ENCODE measurements at places on chromosomes 1 and 21.

DNA sequence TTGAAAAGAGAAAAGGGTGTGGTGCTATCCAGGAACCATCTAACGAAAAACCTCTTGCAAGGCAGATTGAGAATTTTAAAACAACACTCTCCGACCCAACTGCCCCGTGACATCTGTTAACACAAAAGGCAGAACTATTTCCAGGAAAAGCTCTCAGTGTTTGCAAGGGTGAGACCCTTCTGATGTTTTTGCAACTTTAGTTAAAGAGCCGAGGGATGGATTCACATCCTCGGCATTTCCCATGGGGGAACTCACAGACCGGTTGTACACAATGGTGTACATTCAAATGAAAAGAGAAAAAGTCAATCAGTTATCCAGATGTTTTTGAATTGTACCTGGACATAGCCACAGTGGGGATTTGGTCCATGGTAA, 120.0 kb downstream of the NGF start:
- no peak for DNase-seq

DNA sequence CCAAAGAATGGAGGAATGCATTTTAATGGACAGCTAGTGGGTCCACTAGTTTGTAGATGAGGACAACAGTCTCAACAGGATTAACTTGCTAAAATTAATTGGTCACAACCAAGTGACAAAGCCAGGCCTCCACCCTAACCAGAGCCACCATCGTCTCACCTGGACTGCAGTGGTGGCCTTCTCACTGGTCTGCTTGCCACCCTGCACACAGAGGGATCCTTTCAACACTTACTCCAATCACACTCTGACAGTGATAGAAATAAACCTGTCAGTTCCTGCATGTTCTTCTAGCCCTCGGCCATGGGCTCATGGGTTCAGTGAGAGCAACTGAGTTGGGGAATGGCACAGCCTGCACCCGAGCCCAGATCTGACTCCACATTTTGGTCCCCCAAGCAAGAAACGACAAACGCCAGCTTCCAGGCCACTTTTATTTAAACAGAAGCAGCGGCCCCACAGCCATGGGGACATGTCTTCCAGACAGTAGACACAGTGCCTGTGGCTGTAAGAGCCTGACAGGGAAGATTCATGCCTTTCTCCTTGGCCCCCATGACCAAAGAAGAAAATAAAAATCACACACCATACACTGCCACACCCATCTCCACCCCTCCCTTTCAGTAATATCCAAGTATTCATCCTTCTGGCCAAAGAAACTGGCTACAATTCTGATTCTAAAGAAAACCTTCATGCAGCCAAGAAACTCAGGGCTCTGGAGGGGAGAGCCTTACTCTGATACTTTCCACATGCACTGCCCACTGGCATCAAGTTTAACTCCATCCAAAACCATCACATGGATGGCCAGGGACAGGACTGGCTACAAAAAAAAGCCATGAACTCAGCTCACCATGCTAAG, 37.6 kb downstream of the DHCR24 start:
- no peak for DNase-seq

DNA sequence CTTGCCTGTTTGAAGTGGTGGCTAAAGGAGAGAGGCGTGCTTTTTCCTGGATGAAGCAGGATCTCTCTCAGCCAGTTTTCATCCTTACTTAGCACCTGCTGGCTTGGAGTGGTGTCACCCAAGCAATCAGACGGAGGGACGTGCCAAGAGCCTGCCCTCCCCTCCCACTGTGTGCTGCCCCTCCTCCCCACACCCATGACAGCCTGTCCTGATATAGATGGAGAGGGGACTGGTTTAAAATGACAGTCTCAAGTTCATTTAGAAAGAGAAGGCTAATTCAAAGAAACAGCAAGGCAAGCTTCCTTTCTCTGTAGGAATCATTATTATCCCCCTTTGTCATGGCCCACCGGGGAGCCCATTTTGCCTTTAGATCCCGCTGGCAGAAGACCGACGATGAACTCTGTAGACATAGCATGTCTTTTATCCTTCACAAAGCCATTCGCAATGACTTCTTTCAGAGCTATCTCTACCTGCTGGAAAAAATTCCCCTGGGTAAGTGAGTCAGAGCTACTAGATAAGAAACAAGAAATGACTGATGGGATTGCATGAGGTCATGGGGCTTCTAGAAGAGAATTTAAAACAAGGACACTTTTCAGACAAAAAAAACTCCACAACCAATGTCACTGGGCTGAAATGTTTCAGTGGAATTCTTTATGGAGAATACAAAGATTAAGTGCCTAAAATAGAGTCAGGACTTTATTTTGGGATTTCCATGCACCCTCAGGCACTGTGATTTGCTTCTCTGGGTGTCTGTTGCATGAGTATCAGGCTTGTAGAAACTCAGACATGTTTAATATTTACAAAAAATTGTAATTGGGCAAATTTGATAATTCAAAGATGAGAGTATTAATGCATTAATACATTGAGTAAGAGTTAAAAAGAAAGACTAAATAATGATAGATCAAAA, at the start of gene NTMT2:
NTMT2 (plus strand) TSS at position 190 of the 907 bp plus-strand sequence; CDS start at position 339, 149 bp downstream.
- DNase-seq: no peak

DNA sequence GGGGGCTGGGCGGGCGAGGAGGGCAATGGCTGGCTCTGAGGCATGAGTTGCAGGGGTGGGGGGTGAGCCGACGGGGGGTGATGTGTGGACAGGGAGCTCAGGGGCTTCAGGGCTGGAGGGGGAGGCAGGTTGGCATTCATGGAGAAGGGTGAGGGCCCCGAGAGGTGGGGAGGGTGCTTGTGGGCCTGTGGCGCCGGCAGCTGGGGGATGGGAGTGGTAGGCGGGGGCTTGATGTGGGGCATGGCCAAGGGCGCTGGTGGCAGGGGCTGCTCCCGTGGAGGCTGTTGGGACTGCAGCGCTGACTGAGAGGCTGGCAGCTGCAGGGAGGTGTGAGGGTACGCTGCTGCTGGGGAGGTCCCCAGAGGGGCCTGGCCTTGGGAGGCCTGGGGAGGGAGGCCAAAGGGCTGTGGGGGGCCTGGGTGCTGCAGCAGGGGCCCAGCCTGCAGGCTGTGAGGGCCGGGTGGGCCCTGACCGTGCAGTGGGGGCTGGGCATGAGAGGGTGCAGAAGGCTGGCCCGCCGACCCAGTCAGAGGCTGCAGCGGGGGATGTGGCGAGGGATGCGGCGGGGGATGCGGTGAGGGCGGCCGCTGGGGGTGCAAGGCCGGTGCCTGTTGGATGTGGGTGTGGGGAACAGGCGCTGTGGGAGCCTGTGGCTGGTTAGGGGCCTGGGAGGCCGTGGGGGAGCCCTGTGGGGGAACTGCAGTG, 42.7 kb downstream of the SLC45A1 start:
- DNase-seq: no peak

- DNase-seq: peak; percentile 61
Observed at GRCh38 chr1:21963477-21964217, 13.2 kb upstream of the CELA3B start.

DNA sequence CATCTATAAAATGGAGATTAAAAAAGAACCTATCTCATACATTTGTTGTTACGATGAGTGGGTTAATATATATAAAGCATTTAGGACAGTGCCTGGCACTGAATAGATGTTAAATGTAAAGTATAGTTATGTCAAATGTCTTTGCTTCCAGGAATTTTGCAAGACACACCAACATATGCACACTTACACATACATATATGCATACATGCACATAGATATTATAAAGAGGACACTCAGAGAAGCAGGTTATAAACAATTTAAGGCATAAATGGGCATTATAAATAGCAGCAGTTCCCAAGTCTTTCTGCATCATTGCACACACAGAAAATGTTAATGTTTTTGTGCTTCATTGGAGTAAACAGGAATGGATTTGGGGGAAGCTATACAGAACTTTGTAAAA, 13.3 kb downstream of the CYP4X1 start:
- DNase-seq: no peak

DNA sequence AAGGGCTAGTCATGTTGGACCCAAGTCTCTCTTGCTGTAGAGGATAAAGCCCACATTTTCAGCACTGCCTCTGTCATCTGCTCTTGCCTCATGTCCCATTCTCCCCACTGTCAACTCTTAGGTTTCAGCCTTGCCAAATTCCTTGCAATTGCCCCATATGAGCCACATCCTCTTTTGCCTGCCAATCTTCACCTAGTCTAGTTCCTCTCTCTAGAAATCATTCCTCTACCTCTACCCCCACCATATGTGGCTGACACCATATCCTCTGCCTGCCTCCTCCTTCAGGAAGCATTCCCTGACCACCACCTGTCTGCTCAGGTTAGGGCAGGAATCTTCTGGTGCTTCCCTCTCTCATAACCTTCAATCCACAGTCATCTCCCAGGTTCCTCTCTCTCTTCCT, 38.2 kb downstream of the SLC9A1 start:
- DNase-seq: no peak

DNA sequence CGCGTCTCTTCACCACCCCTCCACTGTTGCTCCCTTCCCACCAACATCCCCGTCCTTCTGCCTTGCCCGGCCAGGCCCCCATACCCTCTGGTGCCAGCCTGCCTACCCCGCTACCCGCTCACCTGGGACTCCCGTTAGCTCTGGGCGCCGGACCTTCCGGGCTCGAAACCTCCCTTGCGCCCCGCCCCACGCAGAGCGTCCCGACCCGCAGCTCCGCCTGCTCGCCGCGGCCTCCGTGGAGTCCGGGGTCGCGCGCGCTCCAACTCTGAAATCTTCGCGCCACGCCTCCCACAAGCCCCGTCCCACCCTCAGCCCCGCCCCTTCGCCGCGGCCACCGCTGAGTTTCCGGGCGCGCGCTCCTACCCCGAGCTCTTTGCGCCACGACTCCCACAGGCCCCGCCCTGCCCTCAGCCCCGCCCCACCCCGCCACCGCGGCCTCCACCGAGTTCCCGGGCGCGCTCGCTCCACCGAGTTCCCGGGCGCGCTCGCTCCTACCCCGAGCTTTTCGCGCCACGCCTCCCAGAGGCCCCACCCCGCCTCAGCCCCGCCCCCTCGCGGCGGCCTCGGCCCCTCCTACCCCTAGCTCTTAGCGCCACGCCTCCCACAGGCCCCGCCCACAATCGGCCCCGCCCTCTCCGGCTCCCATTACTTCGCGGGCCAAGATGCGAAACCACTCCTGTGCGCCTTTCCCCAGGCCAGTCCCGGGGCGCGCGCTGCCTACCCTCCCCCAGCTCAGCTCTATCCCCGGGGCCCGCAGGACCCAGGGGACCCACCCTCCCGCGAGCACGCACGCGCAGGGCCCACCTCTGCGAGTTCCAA, at the start of gene IFT25:
IFT25 (minus strand) TSS at position 267 of the 819 bp plus-strand sequence. CDS start 5,617 bp downstream, outside the sequence.
- peak; percentile 98 for DNase-seq

DNA sequence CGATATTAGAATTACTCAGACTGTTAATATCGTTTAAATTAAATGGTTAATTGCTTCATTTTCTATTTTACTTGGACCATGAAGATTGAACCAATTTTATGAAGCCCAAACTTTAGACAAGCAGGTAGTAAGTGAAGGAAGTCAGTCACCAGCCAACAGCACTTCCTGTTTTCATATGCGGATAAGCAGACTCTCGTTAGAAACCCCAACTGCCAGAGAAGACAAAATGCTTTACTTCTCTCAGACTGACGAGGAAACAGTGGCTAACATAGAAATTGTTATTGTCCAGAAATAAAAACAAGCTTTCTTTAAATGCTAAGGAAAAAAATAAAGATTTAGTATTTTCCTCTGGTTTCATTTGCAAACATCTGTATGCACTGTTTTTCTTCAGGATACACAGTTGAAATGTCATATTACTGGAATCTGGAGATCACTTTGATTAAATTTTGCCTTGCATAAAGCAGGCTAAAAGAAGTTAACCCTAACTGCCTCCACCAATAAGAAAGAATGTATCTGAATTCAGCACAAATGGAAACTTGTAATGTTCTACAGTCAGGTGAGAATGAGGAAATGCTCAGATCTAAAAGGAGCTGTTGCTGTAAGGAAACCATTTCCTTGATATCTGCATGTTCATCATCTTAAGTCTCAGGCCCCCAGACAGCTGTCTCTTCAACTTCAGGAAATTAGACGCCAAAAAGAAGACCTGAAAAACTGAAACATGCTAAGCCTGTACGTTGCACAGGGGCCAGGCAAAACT, 129.8 kb upstream of the SAMSN1 start:
- no peak for DNase-seq

- DNase-seq: no peak
Observed at GRCh38 chr1:214466403-214467077, 84.9 kb downstream of the PTPN14 start.

DNA sequence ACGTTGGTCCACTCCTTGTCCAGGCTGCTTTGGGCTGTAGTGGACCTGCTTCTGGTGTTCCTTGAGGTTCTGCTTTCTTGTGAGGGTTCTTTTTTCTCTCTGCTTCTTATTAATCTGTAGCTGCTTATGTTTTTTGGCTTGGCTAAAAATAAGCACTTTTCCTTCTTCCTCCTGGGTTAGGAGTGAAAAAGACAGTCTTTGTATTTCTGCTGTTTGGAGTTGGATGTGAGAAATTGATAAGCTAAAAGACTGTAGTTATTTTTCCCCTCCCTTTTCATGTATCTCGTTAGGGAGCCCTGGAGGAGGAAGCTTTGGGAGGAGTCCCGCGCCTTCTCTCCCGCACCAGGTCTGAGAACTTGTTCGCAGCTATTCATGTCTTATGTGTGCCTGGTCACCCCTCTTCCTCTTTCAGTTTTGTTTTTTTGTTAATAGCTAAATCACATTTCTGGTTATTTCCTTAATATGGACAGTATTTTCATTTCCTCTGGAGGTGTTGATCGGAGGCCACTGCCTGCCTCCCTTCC, 79.0 kb downstream of the GALNT2 start:
- no peak for DNase-seq

- DNase-seq: no peak
Observed at GRCh38 chr1:66226985-66227384, 307.0 kb upstream of the SGIP1 start.

DNA sequence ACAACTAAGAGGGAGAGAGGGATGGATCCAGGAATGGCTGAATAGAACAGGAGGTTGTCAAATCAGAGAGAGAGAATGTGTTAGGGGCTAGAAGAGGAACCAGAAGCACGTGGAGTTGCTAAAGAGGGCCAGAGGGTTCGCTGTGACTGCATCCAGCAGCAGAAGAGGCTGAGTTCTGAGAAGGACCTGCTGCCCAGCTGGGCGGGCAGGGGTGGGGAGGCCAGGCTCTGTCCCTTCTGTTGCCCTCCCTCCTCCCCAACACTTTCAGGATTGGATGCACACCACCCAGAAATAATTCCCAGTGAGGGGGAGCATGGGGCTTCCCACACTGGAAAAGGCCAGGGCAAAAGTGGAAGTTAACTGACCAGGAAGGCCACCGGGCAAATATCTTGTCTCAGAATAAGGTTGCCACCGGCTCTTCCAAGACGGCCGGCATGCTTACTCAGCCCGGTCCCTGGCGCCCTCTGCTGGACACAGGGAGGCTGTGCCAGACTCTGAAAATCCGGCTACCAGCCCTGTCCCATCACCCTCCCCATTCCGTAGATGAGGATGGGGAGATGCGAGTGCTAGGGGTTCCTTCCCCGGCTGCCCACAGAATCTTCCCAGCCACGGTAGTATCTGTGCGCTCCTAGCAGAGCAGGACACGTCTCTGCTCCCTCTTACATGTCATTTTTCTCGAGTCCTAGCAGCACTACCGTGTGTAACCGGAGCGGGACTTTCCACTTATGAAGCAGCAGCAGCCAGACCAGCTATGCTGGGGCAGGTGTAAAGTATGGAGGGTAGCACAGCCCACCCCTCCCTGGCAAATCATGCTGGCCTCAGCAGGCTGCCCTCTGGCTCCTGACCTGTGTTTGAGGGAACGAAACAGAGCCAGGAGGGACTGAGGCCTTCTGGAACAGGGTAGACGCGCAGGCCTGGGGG, 46.8 kb upstream of the A3GALT2 start:
- peak; percentile 67 for DNase-seq
